ENCODE measurements at places on chromosomes 1 and 21. TPM values are rescaled to one million over a fixed set of nuclear protein-coding genes. Genes with fewer than 3 reads are reported as not detected.

DNA sequence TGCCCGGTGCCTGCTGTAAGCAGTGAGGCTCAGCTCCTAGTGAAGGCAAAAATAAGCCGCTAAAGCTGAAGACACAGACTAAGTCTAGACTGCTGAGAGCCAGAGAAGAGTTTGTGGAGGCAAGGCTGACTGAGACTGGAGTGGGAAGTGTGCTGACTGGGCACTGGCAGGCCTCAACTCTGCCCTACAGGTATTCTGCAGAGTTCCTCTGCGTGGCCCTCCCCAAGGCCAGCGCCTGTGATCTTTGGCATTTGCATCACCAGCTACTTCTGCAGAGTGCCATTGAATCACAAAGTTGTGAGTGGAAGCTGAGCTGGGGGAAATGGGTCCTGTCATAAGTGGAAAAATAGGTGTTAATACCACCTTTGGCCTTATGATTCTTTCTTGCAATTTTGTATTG is 905.7 kb downstream of the PLA2G4A start:
- no peak for DNase-seq

- no peak for DNase-seq
Measured at GRCh38 chr1:108208724-108209446, 8.7 kb upstream of the SLC25A24 start.

GRCh38 chr1:154493276-154493675 is 8.7 kb upstream of the TDRD10 start:
- DNase-seq: peak; percentile 41

- no peak for DNase-seq
Measured at GRCh38 chr1:36083219-36083618, 675 bp upstream of the TEKT2 start.

- DNase-seq: no peak
Measured at GRCh38 chr21:17536381-17536780, 23.5 kb downstream of the CXADR start.

The CNR2 gene
- not detected for total RNA-seq
